ENCODE measurements at places on chromosomes 5 and 9.

GRCh38 chr5:76457674-76458485 lies 54.8 kb downstream of the IQGAP2 start:
- no peak for DNase-seq

- no peak for DNase-seq
These were observed 127.5 kb upstream of the CDKN2B start for GRCh38 chr9:22136461-22137096.

DNA sequence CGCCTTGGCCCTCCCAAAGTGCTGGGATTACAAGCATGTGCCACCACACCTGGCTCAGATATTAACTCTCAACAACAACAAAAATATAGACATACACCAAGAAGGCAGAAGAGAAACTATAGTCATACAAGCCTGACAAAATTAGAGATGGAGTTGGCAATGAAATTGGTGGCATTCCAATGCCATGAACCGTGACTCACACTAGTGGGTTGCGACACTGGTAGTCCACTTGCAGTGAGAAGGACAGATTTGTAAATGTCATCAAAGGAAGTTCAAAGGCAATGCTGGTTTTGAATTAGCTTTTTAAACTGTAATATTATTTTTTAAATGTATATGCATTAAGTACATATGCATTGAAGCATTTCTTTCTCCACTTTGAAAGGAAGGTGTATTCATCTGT lies 8.5 kb upstream of the DNAJC25 start:
- DNase-seq: no peak

DNA sequence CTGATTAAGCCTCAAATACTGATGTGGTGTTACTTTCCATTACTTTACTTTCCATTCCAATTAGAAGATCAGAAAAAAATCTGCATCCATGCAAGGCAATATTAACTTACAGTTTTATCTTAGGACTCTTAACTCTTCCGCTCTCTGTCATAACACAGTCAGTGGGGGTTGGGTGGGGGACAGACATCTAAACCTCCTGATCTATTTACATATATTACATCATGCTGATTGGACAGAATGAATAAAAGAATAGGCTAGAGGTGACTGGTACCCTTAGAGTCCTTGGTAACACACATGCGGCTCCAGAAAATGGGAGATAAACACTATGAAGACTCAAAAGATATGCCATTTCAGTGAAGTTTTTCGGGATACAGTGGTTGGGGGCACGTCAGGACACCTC lies 27.6 kb downstream of the RAPGEF6 start:
- no peak for DNase-seq

DNA sequence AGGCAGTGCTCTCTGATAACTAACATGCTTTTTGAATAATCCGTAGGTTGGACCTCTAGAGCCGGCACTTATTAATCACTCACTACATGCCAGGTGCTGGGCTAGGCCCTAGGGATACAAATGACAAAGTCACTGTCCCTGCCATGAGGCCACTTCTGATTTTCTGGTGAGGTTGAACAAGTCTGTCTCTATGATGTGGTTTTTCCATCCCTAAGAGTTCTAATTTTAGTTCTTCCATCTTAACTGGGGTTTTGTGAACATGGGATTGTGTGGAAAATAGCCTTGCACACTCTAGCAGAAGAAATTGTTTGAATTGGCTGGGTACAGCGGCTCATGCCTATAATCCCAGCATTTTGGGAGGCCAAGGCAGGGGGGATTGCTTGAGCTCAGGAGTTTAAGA lies 64.6 kb downstream of the IL31RA start:
- DNase-seq: no peak

GRCh38 chr5:57503433-57503832 lies 20.8 kb upstream of the ACTBL2 start:
- peak; percentile 67 for DNase-seq

DNA sequence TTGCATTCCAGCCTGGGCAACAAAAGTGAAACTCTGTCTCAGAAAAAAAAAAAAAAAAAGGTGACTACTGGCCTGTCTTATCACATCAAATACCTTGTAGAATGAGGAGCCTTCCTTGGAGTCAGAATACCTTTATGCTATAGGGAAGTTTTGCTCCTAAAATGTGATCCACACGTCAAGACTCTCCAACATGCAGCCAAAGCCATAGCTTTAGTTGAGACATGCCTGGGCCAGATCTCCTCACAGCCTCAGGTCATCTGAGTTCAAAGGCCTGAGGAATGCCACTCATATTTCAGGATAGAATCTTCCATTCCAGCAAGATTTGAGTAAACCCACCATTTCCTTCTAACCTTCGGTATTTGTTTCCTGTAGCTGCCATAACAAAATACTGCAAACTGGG lies 13.7 kb upstream of the SOWAHA start:
- DNase-seq: no peak

GRCh38 chr5:143355710-143356109 lies 47.8 kb downstream of the NR3C1 start:
- peak; percentile 95 for DNase-seq

DNA sequence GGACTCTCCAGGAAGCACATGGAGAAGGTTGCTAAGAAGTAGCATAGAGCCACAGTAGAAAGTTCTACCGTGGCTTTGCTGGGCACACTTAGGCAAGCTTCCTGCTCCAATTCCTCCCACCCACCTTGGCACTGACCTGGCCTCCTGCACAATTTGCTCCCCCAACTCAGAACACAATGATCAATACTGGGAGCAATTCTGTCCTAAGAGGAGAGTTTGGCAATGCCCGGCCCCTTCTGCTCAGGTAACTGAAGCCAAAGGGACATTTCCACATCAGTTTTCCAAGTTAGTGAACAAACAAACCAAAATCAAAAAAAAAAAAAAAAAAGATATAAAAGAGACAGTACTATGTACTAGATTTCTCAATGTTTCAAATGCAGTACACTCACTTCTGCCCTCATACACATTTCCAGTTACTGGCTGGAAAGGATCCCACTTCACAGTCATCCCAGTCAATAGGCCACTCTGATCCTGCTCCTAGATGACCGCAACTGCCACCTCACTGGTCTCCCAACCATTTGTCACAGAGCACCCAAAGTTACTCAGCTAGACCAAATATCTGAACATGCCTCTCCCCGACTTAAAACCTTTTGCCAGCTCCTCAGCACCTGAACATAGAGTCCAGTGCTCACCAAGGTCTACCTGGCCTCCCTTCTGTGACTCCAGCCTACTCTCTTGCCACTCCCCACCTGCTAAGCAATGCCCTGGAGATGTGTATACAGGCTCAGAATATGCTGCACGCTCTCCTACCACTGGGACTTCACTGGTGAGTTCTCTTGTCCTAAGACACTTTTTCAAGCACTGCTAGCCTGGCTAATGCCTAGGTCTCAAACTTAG lies 21.3 kb downstream of the ABCA1 start:
- no peak for DNase-seq

GRCh38 chr5:1958211-1959010 lies 75.7 kb upstream of the IRX4 start:
- DNase-seq: no peak

DNA sequence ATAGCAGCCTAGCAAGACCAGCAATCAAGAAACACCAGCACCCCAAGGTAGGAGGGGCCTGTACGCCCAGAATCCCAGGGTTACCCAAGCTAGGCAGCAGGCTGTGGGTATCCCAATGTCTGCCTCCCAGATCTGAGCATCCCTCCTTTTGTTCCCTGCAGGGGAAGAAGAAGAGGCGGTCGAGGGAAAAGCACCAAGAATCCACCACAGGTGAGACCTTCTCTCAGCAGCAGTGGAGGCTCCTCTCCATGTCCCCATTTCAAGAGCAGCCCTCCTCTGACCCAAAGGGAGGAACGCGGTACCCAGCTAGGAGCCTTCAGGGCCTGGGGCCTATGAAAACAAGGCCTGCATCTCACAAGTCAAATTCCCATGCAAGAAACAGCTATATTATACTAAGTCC lies 28.9 kb downstream of the TCF7 start:
- no peak for DNase-seq
